ENCODE measurements at places on chromosomes 1 and 21. TPM values are rescaled to one million over a fixed set of nuclear protein-coding genes. Genes with fewer than 3 reads are reported as not detected.
A peak's percentile ranks its signal among the peaks of the same experiment; 100 is the strongest.

GRCh38 chr1:111571239-111571638 is 48.4 kb upstream of the RAP1A start:
- DNase-seq, result no peak

- no peak for DNase-seq
These were observed 33.6 kb upstream of the RAP1GAP start for GRCh38 chr1:21702780-21703179.

- DNase-seq, result peak; percentile 92
These were observed 28.1 kb downstream of the PADI4 start for GRCh38 chr1:17335821-17336710.

The CASZ1 gene
- total RNA-seq, result 0.59 TPM

The ASCL5 gene
- not detected for total RNA-seq
